ENCODE measurements at places on chromosomes 13 and 19.

- no peak for DNase-seq
Measured at GRCh38 chr13:45258334-45258675, 57.5 kb upstream of the KCTD4 start.

- no peak for DNase-seq
Measured at GRCh38 chr13:42804244-42804874, 23.0 kb downstream of the FAM216B start.

DNA sequence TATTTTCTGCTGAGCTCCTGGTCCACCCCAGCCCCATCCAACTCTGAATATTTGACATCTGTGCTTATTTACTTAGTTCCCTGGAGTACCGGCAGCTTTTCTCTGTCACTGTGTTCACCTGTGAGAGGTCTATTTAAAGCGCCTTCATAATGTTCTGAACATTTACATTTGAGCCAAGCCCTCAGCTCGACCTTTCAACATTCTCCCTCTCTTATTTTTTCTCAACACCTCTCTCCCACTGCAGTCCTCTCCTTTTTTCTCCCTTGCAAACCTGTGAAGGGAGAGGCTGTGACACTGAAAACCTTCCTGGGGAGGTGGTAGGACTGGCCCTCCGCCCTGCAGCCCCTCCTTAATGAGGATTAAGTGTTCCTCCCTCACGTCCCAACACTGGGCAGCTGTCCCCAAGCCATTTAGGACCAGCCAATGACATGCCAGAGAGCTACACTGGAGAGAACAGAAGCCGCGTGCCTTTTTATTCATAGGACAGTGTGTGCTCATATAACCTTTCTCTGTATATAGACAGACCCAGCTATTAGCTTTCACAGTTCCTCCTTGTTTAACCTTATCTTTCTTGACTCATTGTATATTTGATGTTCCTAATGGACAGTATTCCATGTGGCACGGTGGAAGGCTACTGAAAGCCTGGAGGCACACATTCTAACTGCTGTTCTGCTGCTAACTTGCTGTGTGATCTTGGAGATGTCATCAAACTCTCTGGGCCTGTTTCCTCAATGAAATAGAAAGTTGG, 134.8 kb downstream of the NUFIP1 start:
- no peak for DNase-seq

DNA sequence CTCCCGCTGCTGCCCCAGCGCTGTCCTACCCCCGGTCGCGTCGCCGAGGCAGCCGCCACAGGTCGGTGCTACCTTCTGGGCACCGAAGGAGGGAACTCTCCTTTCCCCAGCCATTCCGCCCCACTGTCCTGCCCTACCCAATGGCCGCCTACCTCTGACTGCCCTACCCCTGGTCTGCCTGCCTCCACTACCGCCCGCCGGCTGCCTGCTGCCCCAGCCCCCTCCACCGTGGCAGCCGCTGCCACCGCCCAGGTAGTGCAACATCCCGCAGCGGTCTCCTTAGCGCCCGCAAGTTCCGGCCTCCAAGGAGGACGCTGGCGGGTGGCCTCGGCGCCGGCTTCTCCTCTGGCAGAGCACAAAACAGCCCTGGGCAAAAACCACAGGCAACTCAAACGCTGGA, 1303.1 kb downstream of the UQCRFS1 start:
- no peak for DNase-seq

- DNase-seq: no peak
Measured at GRCh38 chr13:106521095-106521799, 14.2 kb downstream of the EFNB2 start.

DNA sequence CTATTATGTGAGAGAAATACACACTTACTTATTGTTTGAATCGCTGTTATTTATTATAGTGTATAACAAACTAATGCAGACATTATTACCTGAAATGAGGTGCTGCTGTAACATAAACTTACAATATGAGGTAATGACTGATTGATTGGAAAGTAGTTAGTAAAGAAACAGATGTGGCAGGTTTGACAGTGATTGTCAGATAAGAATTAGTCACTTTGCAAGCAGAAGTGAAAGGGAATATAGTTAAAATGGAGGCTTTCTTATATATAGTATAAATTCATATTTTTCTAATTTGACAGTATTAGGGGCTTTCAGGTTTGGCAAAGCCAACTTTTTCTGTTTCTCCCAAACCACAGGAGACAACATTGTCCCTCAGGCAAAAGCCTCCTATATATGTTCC, 20.6 kb downstream of the MIR17HG start:
- DNase-seq: no peak

- no peak for DNase-seq
Measured at GRCh38 chr13:21576426-21576825, 27.5 kb downstream of the MICU2 start.

- no peak for DNase-seq
Measured at GRCh38 chr13:24127116-24127631, 33.3 kb upstream of the SPATA13 start.

- DNase-seq: no peak
Measured at GRCh38 chr19:41159881-41160280, 33.1 kb upstream of the CYP2S1 start.

DNA sequence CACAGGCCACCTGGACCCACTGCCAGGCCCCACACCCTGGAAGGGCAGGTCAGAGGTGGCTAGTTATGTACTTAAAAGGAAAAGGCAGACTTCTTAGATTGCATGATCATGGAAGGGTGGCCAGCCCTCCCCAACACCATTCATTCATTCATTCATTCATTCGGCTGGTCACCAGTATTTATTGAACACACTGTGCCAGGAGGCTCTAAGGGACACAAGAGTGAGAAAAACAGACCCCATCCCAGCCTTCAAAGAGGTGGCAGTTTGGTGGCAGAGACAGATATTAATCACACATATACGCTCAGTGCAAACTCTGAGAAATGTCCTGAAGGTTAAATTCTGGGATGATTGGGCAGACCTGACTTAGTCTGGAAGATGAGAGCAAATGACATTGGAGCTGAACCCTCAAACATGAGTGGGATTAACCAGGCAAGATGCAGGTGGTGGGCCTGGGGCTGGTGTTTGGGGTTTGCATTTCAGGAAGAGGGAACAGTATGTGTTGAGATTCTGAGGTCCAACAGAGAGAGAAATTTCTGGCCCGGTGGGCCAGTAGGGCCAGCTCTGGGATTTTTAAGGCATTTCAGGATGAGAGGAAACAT, 147.5 kb downstream of the ZNF536 start:
- no peak for DNase-seq

DNA sequence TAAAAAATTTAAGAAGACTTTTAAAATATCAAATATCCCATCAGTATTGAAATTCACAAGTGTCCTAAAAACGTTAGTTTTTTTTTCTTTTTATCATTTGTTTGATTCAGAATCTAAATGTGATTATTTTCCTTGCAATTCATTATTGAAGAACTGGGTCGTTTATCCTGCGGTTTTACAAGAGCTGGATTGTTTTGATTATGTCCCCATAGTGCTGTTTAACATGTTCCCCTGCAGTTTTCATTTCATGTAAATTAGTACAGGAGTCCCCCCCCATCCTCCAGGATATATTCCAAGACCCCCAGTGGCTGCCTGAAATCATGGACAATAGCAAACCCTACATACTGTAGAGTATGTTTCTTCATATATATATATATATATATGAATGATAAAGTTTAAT, 105.7 kb downstream of the KCTD15 start:
- DNase-seq: no peak

GRCh38 chr19:30340771-30341561, 31.2 kb upstream of the ZNF536 start:
- DNase-seq: no peak

- no peak for DNase-seq
Measured at GRCh38 chr13:107730813-107731212, 484.5 kb downstream of the LIG4 start.

Data from GM12892 (cell line).